Frontal cortex (tissue), 4 donors: ENCODE measurements at places on chromosomes 5 and 9. TPM values are rescaled to one million over a fixed set of nuclear protein-coding genes. Genes with fewer than 3 reads are reported as not detected.
A peak's percentile ranks its signal among the peaks of the same experiment; 100 is the strongest.

The TYRP1 gene
- 2.4 TPM for total RNA-seq

The CPLANE1 gene
- total RNA-seq, result 81.1 TPM

The SPINK6 gene
- total RNA-seq, result not detected

- no peak for DNase-seq
Observed at GRCh38 chr5:124644138-124644537, 102.3 kb downstream of the ZNF608 start.

DNA sequence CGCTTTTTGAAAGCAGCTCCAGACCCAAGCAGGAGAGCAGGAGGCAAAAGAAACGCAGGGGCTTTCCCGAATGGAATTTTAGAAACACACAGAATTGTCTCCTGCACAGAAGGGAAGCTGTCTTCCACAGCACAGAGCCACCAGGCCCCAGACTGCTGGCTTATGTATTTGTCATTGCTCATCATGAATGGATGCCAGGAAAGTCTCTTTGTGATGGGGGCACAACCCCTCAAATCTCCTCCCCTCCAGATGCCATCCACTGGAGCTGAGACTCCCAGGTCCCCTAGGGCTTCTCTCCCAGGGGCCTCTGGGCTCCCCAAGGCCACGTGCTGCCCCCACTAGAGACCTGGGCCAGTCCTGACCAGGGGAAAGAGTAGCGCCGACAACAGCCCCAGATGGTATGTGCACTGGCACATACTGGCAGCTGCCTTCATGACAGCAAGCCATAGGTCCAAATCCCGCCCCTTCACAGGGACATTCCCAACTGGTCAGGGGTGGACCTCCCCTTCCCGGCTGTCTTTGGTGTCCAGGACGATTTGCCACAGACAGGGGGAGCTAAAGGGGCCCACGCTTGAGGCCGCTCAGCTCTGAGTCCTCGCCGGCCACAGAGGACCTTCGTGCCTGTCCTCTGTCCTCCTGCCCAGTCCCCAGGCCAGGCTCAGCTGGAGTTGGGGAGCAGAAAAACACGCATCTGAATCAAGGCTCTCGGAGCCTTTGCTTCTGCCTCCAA is 127.8 kb downstream of the KCNIP1 start:
- DNase-seq, result peak; percentile 41
